Non-pigmented ciliary epithelial cell (primary cell): ENCODE measurements at places on chromosomes 2 and 18.
A peak's percentile ranks its signal among the peaks of the same experiment; 100 is the strongest.

DNA sequence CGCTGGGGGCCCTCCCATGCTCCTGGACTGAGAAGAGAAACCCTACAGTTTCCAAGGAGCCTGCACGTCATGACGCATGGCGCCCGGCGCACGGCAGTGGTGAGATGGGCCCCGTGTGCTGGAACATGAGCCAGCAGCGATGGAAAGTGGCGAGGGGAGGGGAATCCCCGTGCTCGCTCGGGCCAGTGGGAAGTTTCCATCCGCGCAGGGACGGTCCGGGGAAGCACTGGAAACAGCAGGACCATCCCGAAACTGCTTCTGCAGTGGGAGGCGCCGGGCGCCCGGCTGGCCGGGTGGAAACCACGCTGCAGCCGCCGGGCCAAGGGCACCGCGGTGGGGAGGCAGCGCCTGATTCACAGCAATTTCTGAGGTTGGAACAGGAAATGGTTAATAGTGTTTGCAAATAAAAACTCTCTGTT, 4.9 kb upstream of the PDCD1 start:
- no peak for DNase-seq

DNA sequence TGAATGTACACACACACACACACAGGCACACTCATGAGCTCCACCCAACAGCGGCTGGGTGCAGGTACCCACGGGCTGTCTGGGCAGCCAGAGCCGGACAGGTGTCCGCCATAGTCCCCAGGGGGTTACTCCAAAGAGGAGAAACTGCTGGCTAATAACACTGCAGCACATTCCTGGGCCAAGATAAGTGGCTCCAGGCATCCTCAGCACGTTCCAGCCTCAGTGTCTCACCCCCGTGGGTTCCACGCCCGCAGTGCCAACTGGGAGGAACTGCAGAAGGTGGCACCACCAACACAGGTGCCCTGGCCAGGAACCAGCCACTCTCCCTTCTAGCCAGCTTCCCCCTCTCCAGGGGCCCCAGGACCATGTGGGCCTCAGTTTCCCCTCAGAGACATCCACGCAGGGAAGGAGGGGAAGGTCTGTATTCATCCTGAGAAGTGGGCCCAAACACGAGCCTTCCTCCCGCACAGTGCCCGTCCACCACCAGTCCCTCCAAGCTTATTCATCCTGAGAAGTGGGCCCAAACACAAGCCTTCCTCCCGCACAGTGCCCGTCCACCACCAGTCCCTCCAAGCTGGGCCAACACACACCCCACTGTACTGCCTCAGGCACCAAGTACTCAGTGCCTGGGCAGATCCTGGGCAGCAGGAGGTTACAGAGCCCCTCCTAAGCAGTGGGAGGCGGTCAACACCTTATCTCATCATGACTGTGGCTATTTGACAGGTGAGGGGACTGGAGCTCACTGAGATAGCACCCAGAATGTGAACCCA, 47.6 kb downstream of the TNS1 start:
- no peak for DNase-seq

- DNase-seq: no peak
These were observed 38.8 kb downstream of the GALM start for GRCh38 chr2:38704664-38705063.

GRCh38 chr2:49186050-49186648, 31.8 kb upstream of the FSHR start:
- no peak for DNase-seq

DNA sequence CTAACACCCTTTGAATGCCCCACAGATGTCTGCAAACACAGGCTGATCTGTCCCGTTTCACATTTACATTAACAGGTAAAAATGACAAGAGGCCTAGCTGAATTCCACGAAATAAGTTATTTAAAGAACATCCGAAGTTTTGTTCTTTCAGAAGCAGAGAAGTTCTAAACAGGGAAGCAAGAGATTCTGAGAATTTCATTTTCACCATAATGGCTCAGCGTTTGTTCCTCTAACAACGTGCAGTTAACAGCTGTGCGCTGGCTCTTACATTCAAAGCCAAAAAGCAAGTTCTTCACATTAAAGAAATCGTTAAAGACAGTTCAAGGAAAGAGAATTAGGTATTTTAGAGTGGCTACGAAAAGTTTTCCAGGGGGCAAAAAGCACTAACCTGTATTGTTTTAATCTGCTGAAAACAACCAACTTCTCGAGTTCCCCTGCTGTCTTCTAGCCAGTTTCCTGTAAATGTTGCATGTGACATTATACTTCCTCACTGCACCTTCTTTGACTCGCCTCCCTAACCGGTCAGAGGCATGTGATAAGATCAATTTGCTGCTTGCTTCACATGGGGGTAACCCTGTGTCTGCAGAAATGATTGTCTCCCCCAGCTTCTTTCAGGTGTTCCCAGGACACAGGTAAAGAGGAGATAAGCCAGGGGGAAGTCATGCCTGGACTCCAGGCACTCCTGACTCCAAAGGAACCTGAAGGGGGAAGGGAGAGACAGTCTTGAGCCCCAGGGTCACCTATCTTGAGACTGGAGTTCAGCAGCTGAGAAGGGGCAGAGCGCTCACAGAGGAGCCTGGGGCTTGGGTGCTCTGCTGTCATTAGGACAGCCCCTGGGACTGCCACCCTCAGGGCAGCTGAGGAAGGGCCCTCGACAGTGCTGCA, 36.8 kb upstream of the WIPF1 start:
- DNase-seq: no peak

DNA sequence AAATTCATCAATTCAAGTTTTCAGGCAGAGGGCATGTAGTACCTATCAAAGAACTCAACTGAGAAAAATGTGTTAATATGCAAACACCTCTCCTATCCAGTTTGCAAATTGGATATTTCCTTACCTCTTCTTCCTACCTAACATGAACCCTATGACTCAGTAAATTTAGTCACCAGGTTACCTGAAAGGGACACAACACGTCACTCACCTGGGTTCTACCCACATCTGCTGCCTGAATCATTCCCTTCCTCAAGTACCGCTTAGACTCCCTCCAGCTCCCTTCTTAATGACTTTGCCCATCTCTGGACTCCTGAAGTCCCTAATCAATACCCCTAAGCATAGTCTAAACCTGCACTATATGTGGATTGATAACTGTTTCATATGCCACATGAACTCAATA, 10.4 kb downstream of the ANKRD44 start:
- no peak for DNase-seq

DNA sequence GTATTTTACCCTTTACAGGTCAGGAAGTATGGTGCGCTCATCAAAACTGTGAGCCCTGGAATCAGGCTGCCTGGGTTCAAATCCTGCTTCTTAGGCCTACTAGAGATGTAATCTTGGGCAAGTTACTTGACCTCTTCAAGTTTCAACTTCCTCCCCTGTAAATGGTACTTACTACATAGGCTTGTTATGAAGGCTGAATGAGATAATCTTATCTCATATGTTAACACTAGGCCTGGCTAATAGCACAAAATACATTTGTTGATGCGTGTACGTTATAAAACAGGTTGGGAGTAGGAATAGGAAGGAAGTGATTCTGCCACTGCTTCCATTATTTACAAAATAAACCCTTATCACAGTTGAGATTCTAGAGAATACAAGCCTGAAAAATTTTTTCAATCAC, 1.7 kb upstream of the RFTN2 start:
- DNase-seq: no peak

- DNase-seq: no peak
These were observed 353.9 kb downstream of the CDH2 start for GRCh38 chr18:27823053-27823452.

DNA sequence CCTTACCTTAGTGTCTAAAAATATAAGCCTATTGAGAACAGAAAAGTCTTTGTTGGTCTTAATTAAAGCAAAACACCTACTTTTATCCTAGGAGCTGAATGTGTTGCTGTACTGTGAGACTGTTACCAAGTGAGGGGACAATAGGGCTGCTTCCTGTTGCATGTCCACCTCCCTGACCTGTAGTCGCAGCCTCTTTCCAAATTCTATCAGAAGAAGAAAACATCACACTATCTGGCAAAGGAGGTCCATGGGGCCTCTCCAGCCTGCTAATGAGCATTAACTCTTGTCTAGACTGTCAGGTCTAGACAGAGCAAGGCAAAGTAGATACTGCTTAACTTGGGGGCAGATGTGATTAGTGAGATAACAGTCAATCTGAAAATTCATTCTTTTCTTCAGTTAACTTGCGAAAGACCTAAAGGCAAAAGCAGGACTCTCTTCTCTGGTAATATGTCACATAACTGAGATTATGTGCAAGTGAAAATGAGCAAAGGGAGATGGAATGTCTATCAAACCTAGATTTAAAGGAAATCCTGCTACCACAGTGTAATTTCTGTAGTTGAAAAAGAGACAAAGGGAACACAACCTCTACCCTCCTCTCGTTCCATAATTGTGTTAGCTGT, 66.9 kb downstream of the CDH20 start:
- no peak for DNase-seq

DNA sequence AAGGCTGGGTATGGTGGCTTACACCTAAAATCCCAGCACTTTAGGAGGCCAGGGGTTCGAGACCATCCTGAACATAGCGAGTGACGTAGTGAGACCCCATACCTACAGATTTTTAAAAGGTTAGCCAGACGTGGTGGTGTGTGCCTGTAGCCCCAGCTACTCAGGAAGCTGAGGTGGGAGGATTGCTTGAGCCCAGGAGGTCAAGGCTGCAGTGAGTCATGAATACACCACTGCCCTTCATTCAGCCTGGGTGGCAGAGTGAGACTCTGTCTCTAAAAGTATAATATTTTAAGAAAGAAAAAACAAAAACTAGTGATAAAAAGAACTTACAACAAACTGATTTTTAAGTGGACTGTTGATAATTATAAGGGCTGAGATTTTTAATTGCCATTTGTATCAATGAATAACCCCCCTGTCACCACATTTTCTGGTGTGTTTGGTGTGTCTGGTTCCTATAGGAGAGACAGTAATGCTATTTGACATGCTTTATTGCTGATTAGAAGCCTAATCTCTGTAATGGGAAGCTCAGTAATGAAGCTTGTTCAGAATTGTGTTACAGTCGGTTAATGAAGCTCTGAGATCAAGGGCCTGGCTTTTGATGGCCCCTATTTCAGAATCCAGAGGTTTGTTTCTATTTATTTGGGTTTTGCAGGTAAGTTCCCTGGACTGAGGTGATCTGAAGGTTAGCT, 147.0 kb downstream of the NEDD4L start:
- DNase-seq: no peak

DNA sequence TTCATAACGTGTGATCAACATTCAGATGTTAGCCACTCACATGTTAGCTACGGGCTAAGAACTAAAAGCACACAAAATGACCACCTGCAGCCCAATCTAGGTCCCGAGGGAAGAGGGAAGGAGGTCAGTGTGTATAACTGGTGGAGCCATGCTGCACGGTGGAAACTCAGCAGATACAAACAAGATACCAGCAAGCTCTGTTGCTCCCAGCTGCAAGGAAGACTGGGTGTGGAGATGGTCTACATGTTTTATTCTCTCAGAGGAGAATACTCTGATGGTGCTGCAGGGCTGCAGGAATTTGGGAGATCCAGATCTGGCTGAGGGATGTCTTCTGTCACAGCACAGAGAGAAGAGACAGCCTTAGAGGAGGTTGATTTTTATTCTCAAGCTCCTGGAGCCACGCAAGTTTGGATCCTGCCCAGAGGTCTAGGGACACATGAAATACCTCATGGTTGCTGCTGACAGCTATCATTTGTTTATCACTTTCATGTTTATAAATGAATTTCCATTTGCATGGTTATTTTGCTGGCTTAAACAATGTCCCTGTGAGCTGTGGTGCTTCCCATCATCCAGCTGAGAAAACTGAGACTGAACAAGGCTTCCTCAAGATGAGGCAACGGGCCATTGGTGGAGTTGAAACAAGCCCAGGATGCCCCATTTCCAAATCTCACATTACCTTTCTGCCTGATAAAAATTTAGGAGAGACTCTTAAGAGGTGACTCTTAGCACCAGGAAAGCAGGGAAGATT, 30.9 kb downstream of the RNF144A start:
- DNase-seq: no peak

- no peak for DNase-seq
These were observed 41.9 kb upstream of the SPATS2L start for GRCh38 chr2:200264631-200265030.

- DNase-seq: no peak
These were observed 6.9 kb downstream of the CCDC195 start for GRCh38 chr2:224709301-224709700.

GRCh38 chr2:24382363-24383073, 22.2 kb upstream of the ITSN2 start:
- peak; percentile 35 for DNase-seq

DNA sequence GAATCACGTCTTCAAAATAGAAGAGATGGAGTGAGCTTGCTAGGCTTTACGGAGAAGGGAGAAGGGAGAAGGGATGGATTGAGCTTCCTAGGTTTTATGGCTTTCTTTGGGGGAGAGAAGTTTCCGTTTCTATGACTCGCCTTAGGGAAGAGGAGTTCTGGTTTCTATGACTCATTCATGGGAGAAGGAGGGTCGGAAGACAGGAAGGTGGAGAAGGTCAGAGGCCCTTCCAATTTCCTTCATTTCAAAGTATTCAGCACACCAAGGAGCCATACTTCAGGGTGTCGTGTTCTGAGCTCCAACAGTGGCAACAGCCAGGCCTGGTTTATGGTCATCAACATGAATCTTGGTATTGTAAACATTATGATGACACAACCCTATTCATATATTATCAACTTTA, 284.7 kb upstream of the VWC2L start:
- no peak for DNase-seq

GRCh38 chr2:232854082-232854481, 16.0 kb upstream of the SNORC start:
- DNase-seq: peak; percentile 80

DNA sequence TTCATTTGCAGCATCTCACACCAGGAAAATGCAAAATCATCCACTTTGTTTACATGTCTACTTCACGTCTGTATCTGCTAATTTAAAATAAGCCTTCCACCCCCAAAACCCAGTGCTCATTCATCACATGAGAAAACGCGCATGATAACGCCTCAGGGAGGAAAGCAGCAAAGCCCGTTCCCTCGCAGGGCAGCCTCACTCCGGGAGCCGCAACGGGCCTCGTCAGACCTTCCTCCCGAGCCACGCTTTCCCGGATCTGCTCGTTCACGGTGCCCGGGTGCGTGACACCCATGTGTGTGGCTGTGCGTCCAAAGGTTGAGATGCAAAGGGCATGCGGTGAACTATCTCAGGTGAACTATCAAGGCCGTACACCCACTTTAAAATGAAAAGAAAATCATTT, 59.8 kb downstream of the NDUFA10 start:
- DNase-seq: no peak

GRCh38 chr2:41906338-41906725, 141.5 kb upstream of the PKDCC start:
- no peak for DNase-seq
